ENCODE measurements at places on chromosomes 12 and 14. TPM values are rescaled to one million over a fixed set of nuclear protein-coding genes. Genes with fewer than 3 reads are reported as not detected.

The SYNDIG1L gene
- not detected for total RNA-seq

The APOLD1 gene
- total RNA-seq = 0.38 TPM

The DACT1 gene
- 0.81 TPM for total RNA-seq

The FITM1 gene
- total RNA-seq = 0.13 TPM

The LBHD2 gene
- not detected for total RNA-seq

The PTGDR gene
- total RNA-seq = not detected

The MAP1LC3B2 gene
- 1.6 TPM for total RNA-seq

The DIO2 gene
- total RNA-seq = 9.2 TPM

The CTSG gene
- total RNA-seq = not detected

The CLEC2A gene
- total RNA-seq = not detected
